ENCODE measurements at places on chromosomes 1 and 21. TPM values are rescaled to one million over a fixed set of nuclear protein-coding genes. Genes with fewer than 3 reads are reported as not detected.

DNA sequence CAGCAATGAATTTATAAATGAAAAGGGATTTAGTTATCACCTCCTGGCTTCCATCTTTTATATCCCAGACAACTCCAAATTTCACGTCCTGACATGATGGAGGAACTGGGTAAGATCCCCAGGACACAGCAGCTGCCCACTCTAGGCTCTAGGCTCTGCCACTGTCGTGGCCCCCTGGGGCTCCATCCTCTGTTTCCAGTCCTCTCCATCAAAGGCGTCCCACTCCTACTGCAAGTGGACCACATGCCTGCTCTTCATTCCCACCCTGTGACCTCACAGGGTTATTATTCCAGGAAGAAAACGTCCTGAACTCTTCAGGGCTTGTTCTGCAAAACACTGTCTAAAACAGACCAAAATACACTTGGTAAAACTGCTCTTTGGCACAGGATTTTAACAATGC lies 11.9 kb downstream of the URB1 start:
- DNase-seq = no peak

DNA sequence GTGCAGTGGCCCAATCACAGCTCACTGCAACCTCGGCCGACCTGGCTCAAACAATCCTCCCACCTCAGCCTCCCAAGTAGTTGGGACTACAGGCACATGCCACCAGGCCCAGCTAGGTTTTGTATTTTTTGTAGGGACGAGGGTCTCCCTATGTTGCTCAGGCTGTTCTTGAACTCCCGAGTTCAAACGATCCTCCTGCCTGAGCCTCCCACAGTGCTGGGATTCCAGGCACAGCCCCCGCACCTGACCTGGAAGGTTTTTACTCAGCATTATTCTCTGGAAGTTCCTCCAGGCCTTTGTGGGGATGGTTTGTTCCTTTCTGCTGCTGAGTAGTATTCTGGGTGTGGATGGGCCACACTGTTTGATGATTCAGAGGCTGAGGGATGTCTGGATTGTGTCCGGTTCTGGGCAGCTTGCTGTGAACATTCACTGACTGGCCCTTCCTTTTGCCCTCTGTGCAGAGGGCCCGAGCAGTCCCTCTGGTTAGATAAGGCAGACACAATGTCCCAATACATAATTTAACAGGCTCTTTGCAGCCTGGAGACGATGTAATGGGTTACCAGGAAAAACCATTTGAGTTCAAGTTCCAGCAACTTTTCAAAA lies 6.0 kb upstream of the TRAPPC10 start:
- no peak for DNase-seq

- DNase-seq = peak; percentile 57
Observed at GRCh38 chr1:206935491-206936067, 10.7 kb downstream of the PIGR start.

GRCh38 chr1:204084247-204084772 lies 11.4 kb downstream of the SOX13 start:
- DNase-seq = peak; percentile 98

GRCh38 chr1:243233908-243234307 lies 21.2 kb downstream of the CEP170 start:
- no peak for DNase-seq

DNA sequence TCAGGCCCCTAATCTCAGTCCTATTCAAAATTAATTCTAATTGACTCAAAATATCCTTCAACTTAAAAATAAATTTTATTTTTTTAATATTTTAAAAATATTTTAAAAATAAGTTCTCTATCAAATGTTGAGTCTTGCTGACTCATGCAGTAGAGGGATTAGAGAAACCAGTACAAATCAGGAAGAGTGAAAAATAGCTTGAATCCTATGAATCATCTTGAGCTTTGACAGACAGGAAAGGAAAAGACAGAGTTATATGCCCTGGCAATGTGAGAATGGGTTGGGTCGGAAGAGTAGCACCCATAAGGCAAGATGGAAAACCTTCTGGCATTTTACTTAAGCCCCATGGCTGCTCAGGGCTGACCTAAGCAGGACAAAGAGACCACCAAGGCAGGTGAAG lies 346.6 kb upstream of the RUNX1 start:
- DNase-seq = no peak

DNA sequence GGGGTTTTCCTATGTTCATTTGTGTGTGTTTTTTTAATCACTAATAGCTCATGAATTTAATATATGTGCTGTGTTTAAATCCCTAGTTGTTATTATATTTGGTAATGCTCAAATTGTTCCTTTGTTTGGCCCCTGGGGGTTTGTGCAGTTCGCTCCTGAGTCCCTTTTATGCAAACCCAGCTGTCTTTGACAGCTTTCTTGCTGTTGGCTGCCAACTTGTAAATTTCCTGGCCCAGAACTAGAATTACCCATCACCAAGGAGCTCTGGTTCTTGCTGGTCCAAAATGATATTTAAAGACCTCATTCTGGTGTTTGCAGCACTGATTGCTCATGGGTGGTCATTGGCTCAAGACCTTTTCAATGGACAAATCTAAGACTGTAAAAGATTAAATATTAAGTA lies 39.6 kb upstream of the PGBD5 start:
- DNase-seq = no peak

- peak; percentile 33 for DNase-seq
Observed at GRCh38 chr1:248243204-248243603, 12.0 kb downstream of the OR2M4 start.

- no peak for DNase-seq
Observed at GRCh38 chr1:2953688-2954285, 67.5 kb upstream of the ACTRT2 start.

- no peak for DNase-seq
Observed at GRCh38 chr1:55188909-55189308, 26.3 kb downstream of the USP24 start.

DNA sequence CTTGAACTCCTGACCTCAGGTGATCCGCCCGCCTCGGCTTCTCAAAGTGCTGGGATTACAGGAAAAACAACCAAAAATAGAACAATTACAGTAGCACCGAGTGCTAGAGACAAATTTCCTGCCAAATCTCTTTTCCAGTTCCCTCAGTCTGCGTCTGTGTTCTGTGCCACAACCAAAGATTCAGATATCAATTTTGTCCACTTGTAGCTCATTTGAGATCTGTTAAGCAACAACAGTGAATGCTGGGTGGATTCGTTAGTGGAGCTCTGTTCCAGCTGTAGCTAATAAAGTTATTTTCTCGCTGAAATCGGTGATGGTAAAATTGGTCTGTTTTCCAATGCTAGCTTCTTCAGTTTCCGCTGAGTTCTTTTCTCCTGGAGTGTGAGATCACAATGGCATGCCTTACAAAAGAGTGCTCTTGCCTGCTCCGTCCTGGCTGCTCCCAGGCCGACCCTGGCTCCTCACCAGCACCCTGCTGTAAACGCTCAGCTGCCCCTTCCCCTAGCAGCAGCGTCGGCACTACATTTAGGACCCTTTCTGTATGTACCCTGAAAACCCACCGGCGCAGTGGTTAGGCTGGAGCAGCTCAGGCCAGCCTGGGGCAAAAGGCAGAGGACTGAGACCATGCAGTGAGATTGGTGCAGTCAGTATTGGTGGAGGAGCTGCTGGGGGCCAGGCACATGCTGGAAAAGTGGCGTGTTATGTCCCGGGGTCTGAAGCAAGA lies 395.4 kb downstream of the KIF26B start:
- no peak for DNase-seq

DNA sequence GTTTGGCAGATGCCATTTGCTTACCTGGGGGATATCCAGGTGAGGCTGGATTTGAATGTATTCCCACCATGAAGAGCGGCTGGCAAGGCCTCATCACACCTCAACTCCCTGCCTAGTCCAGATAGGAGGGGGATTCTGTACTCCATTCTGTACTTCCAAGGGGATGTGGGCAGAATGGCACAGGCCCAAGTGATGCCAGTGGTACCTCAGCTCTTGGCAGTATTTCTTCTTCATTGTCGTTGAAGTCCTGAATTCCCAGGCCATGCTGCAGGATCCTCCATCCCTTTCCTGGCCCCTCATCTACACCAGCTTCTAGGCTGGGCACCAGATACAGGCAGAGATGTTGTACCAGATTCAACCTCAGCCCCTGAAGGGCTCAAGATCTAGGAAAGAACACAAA lies 47.9 kb downstream of the KLHDC7A start:
- no peak for DNase-seq

LCE1A gene
- total RNA-seq = not detected

AQP10 gene
- not detected for total RNA-seq

NUAK2 gene
- 2.2 TPM for total RNA-seq

FAM177B gene
- not detected for total RNA-seq

IL12RB2 gene
- not detected for total RNA-seq

CFHR4 gene
- not detected for total RNA-seq

All from SJCRH30 (cell line).